ENCODE measurements at places on chromosomes 11 and 22. TPM values are rescaled to one million over a fixed set of nuclear protein-coding genes. Genes with fewer than 3 reads are reported as not detected.

Gene LAYN
- 8.7 TPM for total RNA-seq

Gene BIRC3
- total RNA-seq = 3.9 TPM

Gene PRRG4
- 6.0 TPM for total RNA-seq

Gene ESRRA
- 12.0 TPM for total RNA-seq

Gene OR8D4
- 2.4 TPM for total RNA-seq

Gene KRTAP5-10
- total RNA-seq = not detected

Gene MS4A6A
- 41.7 TPM for total RNA-seq

Gene CD3D
- not detected for total RNA-seq

Gene APOL1
- 5.8 TPM for total RNA-seq

Gene SYTL2
- total RNA-seq = 286 TPM

Gene TUB
- total RNA-seq = 28.6 TPM

Gene TRAPPC4
- total RNA-seq = 62.6 TPM

Gene NCAM1
- total RNA-seq = 3.4 TPM

Gene FOLR2
- total RNA-seq = 29.9 TPM

Gene ACP2
- total RNA-seq = 77.3 TPM

Gene LYVE1
- total RNA-seq = 48.4 TPM

Gene SPDYC
- total RNA-seq = not detected

Gene OR51A2
- 0.96 TPM for total RNA-seq

Gene ANO9
- 5.1 TPM for total RNA-seq

Gene POGLUT3
- 42.4 TPM for total RNA-seq

Gene LARGE2
- total RNA-seq = not detected

Gene PNPLA5
- total RNA-seq = not detected

Gene CRYBB2
- not detected for total RNA-seq

Gene CREB3L1
- 23.4 TPM for total RNA-seq

Gene ZBTB3
- total RNA-seq = 6.5 TPM

All from umbilical cord (tissue), 2 donors.